ENCODE measurements at places on chromosomes 5 and 9. TPM values are rescaled to one million over a fixed set of nuclear protein-coding genes. Genes with fewer than 3 reads are reported as not detected.

DNA sequence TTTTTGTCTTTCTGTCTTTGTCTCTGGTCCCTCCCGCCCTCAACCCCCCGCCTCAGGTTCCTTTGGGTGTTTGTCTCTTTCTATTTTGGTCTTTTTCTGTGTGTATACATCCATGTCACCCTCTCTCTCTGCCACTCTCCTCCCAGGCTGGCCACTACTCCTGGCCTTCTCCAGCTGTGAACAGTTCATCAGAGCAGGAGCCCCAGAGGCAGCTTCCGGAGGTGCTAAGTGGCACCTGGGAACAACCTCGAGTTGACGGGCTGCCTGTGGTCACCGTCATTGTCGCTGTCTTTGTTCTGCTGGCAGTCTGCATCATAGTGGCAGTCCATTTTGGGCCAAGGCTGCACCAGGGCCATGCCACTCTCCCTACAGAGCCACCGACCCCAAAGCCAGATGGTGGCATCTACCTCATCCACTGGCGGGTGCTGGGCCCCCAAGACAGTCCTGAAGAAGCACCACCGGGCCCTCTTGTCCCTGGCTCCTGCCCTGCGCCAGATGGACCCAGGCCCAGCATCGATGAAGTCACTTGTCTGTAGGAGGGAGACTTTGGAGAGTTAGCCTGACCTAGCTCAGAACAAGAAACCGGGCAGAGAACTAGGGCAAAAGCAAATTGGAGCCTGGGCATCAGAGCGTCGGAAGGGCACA, 1.7 kb downstream of the SMIM33 start:
- peak overlapping the region; percentile 38 for H3K4me3 ChIP-seq
- peaks cover 3% of the 10 kb centered on the region for H3K36me3 ChIP-seq
- H3K27me3 ChIP-seq: peaks cover 4% of the 10 kb centered on the region
- H3K27ac ChIP-seq: peak overlapping the region; percentile 88
- peaks cover 85% of the 10 kb centered on the region for H3K4me1 ChIP-seq
- no peak for DNase-seq

- no peak overlapping the region for H3K4me3 ChIP-seq
- no peak overlapping the region for H3K27ac ChIP-seq
- H3K4me1 ChIP-seq: peaks cover 73% of the 10 kb centered on the region
- peaks cover 2% of the 10 kb centered on the region for H3K27me3 ChIP-seq
- DNase-seq: no peak
- H3K36me3 ChIP-seq: no peaks in the 10 kb centered on the region
Measured at GRCh38 chr9:124274226-124274625, 16.5 kb downstream of the NEK6 start.

GRCh38 chr9:136667214-136667939, 4.7 kb downstream of the EGFL7 start:
- H3K27ac ChIP-seq: no peak overlapping the region
- no peaks in the 10 kb centered on the region for H3K27me3 ChIP-seq
- H3K36me3 ChIP-seq: no peaks in the 10 kb centered on the region
- H3K4me3 ChIP-seq: no peak overlapping the region
- no peak for DNase-seq
- H3K4me1 ChIP-seq: no peaks in the 10 kb centered on the region

DNA sequence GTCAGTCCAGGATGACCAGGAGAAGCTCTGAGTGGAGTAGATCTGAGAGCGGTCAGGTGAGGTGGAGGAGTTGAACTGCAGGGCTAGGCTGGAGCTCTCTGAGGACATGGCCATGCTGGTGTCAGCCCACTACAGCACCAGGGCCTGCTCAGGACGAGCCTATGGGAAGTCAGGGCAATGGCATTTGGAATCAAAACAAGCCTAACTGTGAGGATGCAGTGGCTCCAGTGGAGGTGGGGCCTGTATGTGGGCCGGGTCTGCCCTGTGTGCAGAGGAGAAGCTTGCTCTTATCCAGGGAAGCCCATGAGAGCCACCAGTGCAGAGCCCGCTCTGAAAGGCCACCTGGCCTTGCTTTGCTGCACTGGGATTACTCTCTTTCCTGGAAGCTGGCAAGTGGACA, 11.1 kb downstream of the CXCL14 start:
- no peaks in the 10 kb centered on the region for H3K36me3 ChIP-seq
- no peak for DNase-seq
- H3K27ac ChIP-seq: no peak overlapping the region
- H3K4me3 ChIP-seq: no peak overlapping the region
- no peaks in the 10 kb centered on the region for H3K4me1 ChIP-seq

DNA sequence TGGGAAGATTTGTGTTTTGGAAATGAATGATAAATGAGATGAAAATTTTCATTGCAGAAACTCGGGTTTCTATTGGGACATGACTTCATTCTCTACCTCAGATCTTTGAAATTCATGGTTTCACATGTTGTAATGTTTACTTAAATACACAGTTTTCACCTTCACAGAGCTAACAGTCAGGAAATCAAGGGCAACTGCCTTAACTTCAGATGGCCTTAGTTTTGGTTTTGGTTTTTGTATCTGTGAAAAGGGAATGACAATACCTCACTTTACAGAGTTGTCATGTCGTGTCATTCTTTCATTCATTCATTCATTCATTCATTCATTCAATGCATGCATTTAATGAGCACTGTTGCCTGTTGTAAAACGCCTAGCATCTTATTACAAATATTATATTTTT, 41.9 kb downstream of the NIM1K start:
- H3K27ac ChIP-seq: no peak overlapping the region
- no peak overlapping the region for H3K4me3 ChIP-seq
- DNase-seq: no peak
- H3K27me3 ChIP-seq: no peaks in the 10 kb centered on the region
- no peaks in the 10 kb centered on the region for H3K4me1 ChIP-seq

DNA sequence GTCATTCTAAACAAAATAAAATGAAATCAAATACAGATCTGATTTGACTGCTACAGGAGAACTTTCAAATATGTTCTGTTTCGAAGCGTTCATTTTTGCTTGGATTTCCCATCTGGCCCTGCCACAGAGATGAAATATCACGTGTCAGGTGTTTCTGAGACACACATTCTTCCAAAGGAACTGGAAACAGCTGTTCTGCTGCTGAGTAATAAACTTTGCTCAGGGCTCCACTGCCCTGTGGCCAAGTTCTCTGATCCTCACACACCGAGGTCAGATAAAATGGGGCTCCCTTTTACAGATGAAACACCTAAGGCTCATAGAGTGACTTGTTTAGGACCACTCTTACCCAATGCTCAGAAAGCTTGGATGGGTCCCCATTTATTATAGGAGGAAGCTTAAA, 42.5 kb downstream of the FRMPD1 start:
- no peak for DNase-seq
- no peak overlapping the region for H3K27ac ChIP-seq
- no peaks in the 10 kb centered on the region for H3K36me3 ChIP-seq
- peaks cover 23% of the 10 kb centered on the region for H3K27me3 ChIP-seq
- no peak overlapping the region for H3K4me3 ChIP-seq

Gene INVS
- 12.6 TPM for polyA plus RNA-seq

DNA sequence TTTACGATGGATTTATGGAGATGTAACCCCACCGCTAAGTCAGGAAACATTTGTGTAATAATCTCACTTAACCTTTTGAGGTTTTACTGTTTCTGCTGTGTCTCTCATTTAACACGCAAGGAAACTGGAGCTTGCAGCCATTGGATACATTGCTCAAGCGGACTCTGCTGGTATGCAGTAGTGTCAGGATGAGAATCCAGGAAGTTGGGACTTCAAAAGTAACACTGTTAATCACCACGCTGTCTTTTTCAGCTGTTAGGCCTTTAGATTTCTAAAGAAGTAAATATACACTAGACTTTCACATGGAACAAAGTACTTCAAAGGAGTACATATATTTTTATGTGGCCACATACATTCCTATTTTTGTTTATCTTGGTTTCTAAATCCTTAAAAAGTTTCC, 114.7 kb downstream of the LPAR1 start:
- H3K27ac ChIP-seq: no peak overlapping the region
- DNase-seq: no peak
- H3K4me1 ChIP-seq: no peaks in the 10 kb centered on the region
- no peaks in the 10 kb centered on the region for H3K36me3 ChIP-seq

Gene AK8
- polyA plus RNA-seq: 1.9 TPM

Gene SPATA31A7
- not detected for polyA plus RNA-seq

Gene PCDHB12
- not detected for polyA plus RNA-seq

- H3K4me1 ChIP-seq: no peaks in the 10 kb centered on the region
- no peaks in the 10 kb centered on the region for H3K36me3 ChIP-seq
- peaks cover 5% of the 10 kb centered on the region for H3K27me3 ChIP-seq
- DNase-seq: no peak
- H3K4me3 ChIP-seq: no peak overlapping the region
Measured at GRCh38 chr9:134662143-134662876, 20.7 kb downstream of the COL5A1 start.

DNA sequence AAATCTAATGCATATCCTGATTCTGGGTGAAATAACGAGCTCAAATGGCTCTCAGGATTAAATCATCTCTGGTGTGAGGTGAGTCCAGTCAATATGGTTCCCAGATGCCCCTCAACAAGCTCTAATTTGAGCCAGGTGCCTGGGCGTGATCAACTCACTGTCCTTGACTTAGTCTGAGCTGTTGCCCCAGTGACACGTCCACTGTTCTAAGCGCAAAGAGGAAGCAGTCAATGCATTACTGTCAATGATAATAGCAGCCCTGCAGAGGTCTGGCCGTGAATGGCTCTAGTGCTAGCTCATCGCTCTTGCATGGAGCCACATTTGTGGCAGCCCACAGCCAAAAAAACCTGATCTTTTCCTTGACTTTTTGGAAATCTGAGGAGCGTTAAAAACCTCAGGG, 128.6 kb upstream of the EFNA5 start:
- H3K4me1 ChIP-seq: no peaks in the 10 kb centered on the region
- no peaks in the 10 kb centered on the region for H3K27me3 ChIP-seq
- no peak for DNase-seq
- no peak overlapping the region for H3K4me3 ChIP-seq
- no peak overlapping the region for H3K27ac ChIP-seq

GRCh38 chr5:110250355-110250754, 476.1 kb downstream of the TMEM232 start:
- no peak overlapping the region for H3K4me3 ChIP-seq
- no peaks in the 10 kb centered on the region for H3K36me3 ChIP-seq
- DNase-seq: no peak
- H3K4me1 ChIP-seq: no peaks in the 10 kb centered on the region

GRCh38 chr5:6728011-6728794, 15.0 kb downstream of the TENT4A start:
- no peaks in the 10 kb centered on the region for H3K36me3 ChIP-seq
- H3K27ac ChIP-seq: no peak overlapping the region
- peaks cover 88% of the 10 kb centered on the region for H3K4me1 ChIP-seq
- H3K27me3 ChIP-seq: no peaks in the 10 kb centered on the region

GRCh38 chr5:163439092-163439425, 1.7 kb downstream of the CCNG1 start:
- H3K36me3 ChIP-seq: peaks cover 17% of the 10 kb centered on the region
- H3K4me1 ChIP-seq: peaks cover 56% of the 10 kb centered on the region
- DNase-seq: no peak
- H3K27ac ChIP-seq: no peak overlapping the region
- H3K27me3 ChIP-seq: peaks cover 6% of the 10 kb centered on the region

Gene PPP2R2B
- 35.6 TPM for polyA plus RNA-seq

Data from immature natural killer cell (primary cell).